Endodermal cell (in vitro differentiated cells): ENCODE measurements at places on chromosomes 3 and 15. TPM values are rescaled to one million over a fixed set of nuclear protein-coding genes. Genes with fewer than 3 reads are reported as not detected.

C3orf70 gene
- total RNA-seq: 0.79 and 0.88 TPM in 2 replicates

WNT7A gene
- total RNA-seq: not detected in 2 replicates

C3orf80 gene
- total RNA-seq: 0.24 to 0.47 TPM (median 0.46 TPM) in 3 replicates

SKIL gene
- total RNA-seq: 147 to 152 TPM (median 148 TPM) in 3 replicates

VGLL3 gene
- 0.16 to 0.59 TPM (median 0.44 TPM) in 3 replicates for total RNA-seq

SPSB4 gene
- total RNA-seq: 8.2 and 8.6 TPM in 2 replicates

DNA sequence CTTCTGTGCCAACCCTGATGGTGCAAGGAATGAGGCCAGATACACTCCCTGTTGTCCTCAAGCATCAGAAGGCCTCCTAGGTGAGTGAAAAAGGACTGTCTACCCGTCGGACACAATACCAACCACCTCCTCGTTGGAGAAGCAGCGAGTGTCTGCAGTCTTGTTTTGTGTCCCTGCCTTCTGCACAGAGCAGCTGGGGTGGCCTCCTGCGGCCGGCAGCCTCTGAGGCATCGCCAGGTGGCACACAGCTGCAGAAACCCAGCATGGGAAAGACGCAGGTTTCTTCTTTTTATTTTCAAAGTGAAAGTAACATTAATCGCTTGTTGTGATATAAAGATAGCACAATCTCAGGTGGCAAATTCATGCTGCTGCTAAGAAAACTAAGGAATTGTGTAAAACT, 509.9 kb downstream of the OCA2 start:
- no peaks in the 10 kb centered on the region for H3K27me3 ChIP-seq
- H3K27ac ChIP-seq: no peak overlapping the region
- no peaks in the 10 kb centered on the region for H3K36me3 ChIP-seq
- no peak for DNase-seq
- H3K4me1 ChIP-seq: no peaks in the 10 kb centered on the region
- H3K4me3 ChIP-seq: no peak overlapping the region

DNA sequence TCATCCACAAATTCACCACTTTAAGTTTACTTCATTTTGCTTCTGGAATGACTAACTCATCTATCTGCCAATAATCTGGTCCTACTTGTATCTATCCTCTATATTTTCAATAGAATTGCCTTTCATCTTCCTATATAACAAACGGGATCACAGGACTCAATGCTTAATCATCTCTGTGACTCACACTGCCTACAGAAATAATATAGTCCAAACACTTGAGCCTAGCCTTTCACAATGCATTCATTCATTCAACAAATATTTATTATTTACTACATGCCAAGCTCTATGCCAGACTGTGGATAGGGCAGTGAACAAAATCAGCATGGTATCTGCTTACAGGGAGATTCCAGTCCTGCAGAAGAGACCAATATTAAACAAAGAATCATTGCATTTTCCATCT, 16.6 kb upstream of the AGTR1 start:
- H3K4me3 ChIP-seq: no peak overlapping the region
- H3K27ac ChIP-seq: no peak overlapping the region
- H3K27me3 ChIP-seq: no peaks in the 10 kb centered on the region
- no peaks in the 10 kb centered on the region for H3K36me3 ChIP-seq

DNA sequence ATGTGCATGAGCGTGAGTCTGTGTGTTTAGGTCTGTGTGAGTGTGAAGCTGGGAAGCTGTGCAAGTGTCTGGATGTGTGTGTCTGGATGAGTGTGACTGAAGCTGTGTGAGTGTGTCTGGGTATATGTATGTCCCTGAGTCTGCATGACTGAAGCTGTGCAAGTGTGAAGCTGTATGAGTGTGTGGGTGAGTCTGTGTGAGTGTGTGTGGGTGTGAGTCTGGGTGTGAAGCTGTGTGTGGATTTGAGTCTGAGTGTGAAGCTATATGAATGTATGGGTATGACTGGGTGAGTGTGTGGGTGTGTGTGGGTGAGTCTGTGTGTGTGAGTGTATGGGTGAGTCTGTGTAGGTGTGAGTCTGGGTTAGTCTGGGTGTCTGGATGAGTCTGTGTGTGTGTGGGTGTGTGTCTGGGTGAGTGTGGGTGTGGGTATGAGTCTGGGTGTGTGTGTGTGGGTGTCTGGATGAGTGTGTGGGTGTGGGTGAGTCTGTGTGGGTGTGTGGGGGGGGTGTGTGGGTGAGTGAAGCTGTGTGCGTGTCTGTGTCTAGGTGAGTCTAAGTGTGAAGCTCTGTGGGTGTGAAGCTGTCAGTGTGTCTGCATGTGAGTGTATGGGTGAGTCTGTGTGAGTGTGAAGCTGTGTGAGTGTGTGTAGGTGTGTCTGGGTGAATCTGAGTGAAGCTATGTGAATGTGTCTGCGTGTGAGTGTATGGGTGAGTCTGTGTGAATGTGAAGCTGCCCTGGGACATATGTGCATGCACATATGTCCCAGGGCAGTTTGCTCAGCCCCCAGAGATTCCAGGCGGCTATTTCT, 20.3 kb downstream of the MINAR1 start:
- no peak overlapping the region for H3K4me3 ChIP-seq
- H3K27ac ChIP-seq: no peak overlapping the region
- H3K27me3 ChIP-seq: no peaks in the 10 kb centered on the region
- DNase-seq: no peak
- H3K4me1 ChIP-seq: no peaks in the 10 kb centered on the region

DNA sequence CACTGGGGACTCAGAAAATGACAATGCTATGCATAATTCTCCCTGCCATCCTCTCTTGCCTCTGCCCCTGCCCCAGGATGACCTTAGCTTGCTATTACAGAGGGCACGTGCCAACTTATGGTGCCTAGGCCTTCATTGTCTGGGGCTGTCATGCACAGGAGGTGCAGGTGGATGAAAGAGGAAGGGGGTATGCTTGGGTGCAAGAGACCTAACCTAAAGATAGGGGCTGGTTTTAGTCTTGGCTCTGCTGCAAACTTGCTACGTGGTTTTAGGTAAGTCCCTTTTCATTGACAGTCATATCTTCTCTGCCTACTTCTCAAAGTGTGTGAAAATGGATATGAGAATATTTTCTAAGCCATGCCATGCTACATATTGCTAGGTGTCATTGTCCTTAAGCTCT, 161.3 kb downstream of the EPHB1 start:
- H3K36me3 ChIP-seq: no peaks in the 10 kb centered on the region
- no peak overlapping the region for H3K4me3 ChIP-seq
- no peaks in the 10 kb centered on the region for H3K4me1 ChIP-seq

DNA sequence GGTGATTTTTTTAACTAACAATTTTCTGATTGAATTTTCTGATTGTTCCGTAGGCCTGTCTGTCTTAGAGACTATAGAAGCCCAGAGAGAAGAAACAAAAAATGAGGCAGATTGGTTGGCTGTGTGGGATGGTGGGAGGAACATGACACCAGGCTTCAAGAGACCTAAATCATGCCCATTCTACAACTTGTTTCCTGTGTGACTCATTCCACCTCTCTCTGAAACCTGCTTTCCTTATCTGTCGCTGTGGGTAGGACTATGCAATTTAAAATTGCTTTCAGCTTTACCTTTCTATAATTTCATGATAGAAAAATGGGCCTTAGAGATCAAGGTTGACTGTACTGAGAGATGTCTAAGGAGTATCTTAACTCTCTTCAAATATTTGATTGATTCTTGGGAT, 44.5 kb downstream of the OXNAD1 start:
- H3K27ac ChIP-seq: no peak overlapping the region
- peaks cover 5% of the 10 kb centered on the region for H3K36me3 ChIP-seq
- DNase-seq: no peak
- H3K27me3 ChIP-seq: no peaks in the 10 kb centered on the region
- no peak overlapping the region for H3K4me3 ChIP-seq

- H3K4me3 ChIP-seq: no peak overlapping the region
- H3K36me3 ChIP-seq: peaks cover 94% of the 10 kb centered on the region
- H3K4me1 ChIP-seq: no peaks in the 10 kb centered on the region
- H3K27me3 ChIP-seq: no peaks in the 10 kb centered on the region
- peak; percentile 26 for DNase-seq
- peak overlapping the region; percentile 34 for H3K27ac ChIP-seq
Measured at GRCh38 chr3:66386925-66387650, 113.7 kb downstream of the LRIG1 start.

DNA sequence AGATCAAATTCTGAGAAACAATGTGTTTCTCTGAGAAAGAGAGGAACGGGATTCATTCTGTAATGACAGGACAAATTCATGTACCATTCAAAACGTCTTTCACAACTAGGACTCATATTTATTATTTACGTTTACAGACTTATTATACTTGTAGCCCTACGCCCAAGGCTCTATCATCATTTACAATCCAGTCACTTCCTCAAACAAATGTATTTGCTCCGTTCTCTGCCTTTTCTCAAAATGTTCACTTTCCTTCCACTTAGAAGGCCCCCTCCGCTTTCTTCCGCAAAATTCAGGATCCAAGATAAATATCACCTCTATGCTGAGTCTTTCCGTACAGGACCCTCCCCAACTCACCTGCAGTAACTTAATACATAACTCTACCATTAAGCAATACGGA, 745 bp downstream of the RSL24D1 start:
- peaks cover 18% of the 10 kb centered on the region for H3K36me3 ChIP-seq
- H3K27me3 ChIP-seq: no peaks in the 10 kb centered on the region
- H3K4me1 ChIP-seq: no peaks in the 10 kb centered on the region

- DNase-seq: no peak
- H3K4me3 ChIP-seq: no peak overlapping the region
- no peaks in the 10 kb centered on the region for H3K27me3 ChIP-seq
- no peak overlapping the region for H3K27ac ChIP-seq
Measured at GRCh38 chr3:16370872-16371740, 106.1 kb downstream of the OXNAD1 start.

- H3K36me3 ChIP-seq: no peaks in the 10 kb centered on the region
- DNase-seq: no peak
- no peaks in the 10 kb centered on the region for H3K27me3 ChIP-seq
- no peak overlapping the region for H3K27ac ChIP-seq
Measured at GRCh38 chr3:149288655-149289054, 44.8 kb downstream of the TM4SF18 start.

DNA sequence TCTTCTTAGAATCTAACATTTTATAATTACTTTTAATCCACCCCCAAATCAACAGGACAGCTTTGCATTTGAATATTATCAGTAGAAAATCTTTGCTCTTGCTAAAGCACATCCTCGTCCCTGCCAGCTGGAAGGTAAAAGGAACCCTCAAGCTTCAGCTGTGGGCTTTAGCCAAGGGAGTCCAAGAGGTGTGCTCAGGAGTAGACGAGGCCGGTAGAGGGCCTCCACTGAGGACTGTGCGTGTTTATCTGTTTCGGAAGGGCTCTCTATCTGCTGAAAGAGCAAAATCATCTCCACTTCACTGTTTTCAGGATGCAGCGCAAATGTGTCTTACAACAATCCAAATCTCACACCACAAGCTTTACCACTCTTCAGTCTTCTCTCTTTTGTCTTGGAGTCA, 257.4 kb upstream of the IL12A start:
- peaks cover 4% of the 10 kb centered on the region for H3K4me1 ChIP-seq
- H3K4me3 ChIP-seq: no peak overlapping the region
- H3K36me3 ChIP-seq: no peaks in the 10 kb centered on the region
- no peaks in the 10 kb centered on the region for H3K27me3 ChIP-seq
- H3K27ac ChIP-seq: no peak overlapping the region

DNA sequence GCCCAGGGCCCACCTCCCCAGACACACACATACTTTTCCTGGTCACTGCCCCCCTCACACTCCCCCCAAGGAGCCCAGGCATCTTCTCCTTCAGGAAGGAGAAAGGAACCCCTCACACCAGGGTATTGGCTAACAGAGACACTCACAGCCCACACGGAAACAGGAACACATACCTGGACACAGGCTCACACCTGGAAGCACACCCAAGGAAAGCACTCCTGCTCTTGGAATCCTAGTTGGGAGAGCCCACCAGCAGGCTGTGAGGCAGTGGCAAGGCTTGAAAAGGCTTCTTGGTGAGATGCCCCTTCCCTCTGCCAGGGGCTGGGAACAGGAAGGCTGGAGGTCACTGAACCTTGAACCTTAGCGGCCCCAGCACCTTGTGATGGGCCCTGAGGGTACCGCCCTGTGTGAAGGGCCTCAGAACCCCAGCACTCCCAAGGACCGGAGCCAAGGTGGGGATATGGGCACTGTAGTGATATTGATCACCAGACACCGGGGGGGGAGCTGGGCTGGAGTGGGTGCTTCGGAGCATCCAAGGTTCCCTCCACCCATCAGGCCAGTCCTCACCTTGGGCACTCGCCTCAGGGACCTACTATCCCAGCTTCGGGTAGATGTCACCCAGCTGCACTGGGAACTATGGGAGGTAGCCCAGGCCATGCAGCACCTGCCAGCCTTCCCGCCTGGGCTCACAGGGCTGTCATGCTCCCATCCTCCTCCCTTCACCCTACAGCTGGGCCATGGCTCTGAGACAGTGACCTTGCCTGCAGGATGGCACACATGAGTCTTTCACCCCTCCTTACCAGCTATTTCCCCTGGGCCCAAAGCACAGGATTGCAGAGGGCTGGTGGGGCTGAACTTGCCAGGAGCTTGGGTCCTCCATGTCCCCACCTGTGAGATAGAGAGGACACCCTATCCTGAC, 16.4 kb downstream of the MYL3 start:
- no peaks in the 10 kb centered on the region for H3K36me3 ChIP-seq
- no peak overlapping the region for H3K4me3 ChIP-seq
- H3K27ac ChIP-seq: no peak overlapping the region
- DNase-seq: peak; percentile 53
- no peaks in the 10 kb centered on the region for H3K27me3 ChIP-seq
- no peaks in the 10 kb centered on the region for H3K4me1 ChIP-seq

- H3K27me3 ChIP-seq: no peaks in the 10 kb centered on the region
- H3K4me1 ChIP-seq: no peaks in the 10 kb centered on the region
- DNase-seq: no peak
Measured at GRCh38 chr15:99476413-99477222, 89.2 kb upstream of the MEF2A start.
